Liver (tissue), 10 donors: ENCODE measurements at places on chromosomes 6 and 20. TPM values are rescaled to one million over a fixed set of nuclear protein-coding genes. Genes with fewer than 3 reads are reported as not detected.

Gene GINM1
- 21.1 TPM for polyA plus RNA-seq

- H3K27ac ChIP-seq = no peak overlapping the region
- no peaks in the 10 kb centered on the region for H3K36me3 ChIP-seq
- no peaks in the 10 kb centered on the region for H3K4me1 ChIP-seq
- DNase-seq = no peak
- H3K4me3 ChIP-seq = no peak overlapping the region
- no peaks in the 10 kb centered on the region for H3K27me3 ChIP-seq
Measured at GRCh38 chr6:69489970-69490369, 306.8 kb downstream of the LMBRD1 start.

DNA sequence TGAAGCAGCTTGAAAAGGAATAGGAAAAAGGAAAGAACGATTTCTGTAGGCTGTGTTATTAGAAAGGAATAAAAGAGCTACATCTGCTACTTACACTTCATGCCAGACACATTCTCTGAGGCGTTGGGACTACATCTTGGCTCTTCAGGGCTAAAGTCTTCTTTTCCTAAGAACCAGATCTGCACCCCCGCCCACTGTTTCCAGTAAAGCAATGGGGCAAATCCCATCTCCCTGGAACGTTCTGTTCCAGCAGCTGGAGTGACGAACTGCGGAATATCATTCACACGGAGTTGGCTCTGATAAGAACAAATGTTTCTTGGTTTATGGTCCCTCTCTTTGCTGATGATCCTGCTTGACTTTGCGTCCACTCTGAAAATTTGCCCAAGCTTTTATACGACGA, 26.9 kb downstream of the FAM50B start:
- no peak for DNase-seq
- no peak overlapping the region for H3K27ac ChIP-seq
- no peak overlapping the region for H3K4me3 ChIP-seq
- peaks cover 24% of the 10 kb centered on the region for H3K4me1 ChIP-seq
- H3K27me3 ChIP-seq = no peaks in the 10 kb centered on the region
- H3K36me3 ChIP-seq = no peaks in the 10 kb centered on the region

Gene CLDN20
- not detected for polyA plus RNA-seq

Gene PEDS1
- 10.7 TPM for polyA plus RNA-seq

- peaks cover 2% of the 10 kb centered on the region for H3K36me3 ChIP-seq
- no peak for DNase-seq
- H3K4me3 ChIP-seq = no peak overlapping the region
Measured at GRCh38 chr6:3429211-3429610, 27.6 kb downstream of the SLC22A23 start.

Gene LY6G6F
- polyA plus RNA-seq = not detected

DNA sequence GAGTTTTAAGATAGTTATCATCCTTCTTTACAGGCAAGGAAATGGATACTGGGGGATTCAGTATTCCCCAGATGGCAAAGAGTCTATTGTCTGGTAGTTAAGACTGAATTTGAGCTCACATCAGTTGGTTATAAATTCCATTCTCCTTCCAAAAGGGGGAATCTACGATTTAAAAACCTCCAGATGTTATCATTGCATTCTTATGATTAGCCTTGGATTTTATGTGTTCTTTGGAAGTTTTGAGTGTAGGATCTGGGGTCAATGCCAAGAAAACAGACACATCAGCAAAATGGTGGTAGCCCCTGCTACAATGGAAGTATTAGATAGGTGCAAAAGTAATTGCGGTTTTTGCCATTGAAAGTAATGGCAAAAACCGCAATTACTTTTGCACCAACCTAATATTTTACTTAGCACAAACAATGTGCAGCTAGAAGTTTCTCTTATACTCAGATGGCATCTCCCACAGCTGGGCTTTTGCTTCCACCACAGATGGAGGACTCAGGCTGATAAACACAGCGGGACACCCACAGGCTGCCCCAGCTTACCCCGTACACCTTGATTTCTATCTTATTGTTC, 168.2 kb upstream of the RIN2 start:
- peaks cover 3% of the 10 kb centered on the region for H3K27me3 ChIP-seq
- H3K4me3 ChIP-seq = no peak overlapping the region
- H3K36me3 ChIP-seq = no peaks in the 10 kb centered on the region
- no peak overlapping the region for H3K27ac ChIP-seq
- no peaks in the 10 kb centered on the region for H3K4me1 ChIP-seq
- no peak for DNase-seq

DNA sequence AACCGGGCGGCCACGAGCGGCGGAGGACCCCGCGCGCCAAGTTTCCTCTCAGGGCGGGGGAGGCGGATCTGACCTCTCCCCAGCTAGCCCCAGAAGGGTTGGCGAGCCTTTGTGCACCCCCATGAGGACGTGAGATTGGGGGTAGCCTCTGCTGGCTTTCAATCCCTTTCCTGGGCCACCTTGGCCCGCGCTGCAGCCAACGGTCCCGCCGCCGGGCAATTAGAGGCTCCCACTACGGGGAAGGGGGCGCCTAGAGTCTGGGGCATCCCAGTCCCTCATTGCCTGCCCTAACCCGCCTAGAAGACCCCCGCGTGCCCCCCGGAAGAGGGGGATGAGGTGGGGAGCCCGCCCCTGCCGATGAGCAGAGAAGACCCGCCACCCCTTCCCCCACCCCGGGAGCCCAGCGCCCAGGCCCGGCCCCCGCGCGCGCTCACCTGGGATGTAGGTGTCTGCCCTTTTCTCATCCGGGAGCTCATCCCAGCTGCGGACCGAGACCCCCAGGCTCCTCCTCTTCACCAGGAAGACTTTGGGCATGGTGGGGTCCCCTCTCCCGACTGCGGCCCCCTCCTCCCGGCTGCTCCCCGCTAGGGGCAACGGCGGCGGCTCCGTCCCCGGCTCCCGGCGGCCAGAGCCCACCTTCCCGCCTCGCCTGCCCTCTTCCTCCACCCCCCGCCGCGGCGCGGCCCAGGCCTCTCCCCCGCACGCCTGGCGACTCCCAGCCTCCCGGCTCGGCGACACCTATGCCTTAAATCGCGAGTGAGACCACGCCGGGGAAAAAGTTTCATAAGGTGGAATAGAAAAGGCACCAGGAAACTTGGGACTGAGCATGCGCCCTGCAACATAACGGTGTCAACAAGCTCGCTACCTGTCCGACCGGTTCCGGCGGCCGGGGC, at the start of gene OVOL2:
Gene OVOL2, minus strand, starts transcription at position 816 of the 893 bp plus-strand sequence. Its CDS starts 282 bp downstream, at position 534.
- peaks cover 16% of the 10 kb centered on the region for H3K4me1 ChIP-seq
- no peak for DNase-seq
- H3K4me3 ChIP-seq = no peak within 1 kb of the TSS
- no peak within 1 kb of the TSS for H3K27ac ChIP-seq
- H3K27me3 ChIP-seq = peaks cover 20% of the 10 kb centered on the region
- H3K36me3 ChIP-seq = no peaks in the 10 kb centered on the region

- H3K27me3 ChIP-seq = no peaks in the 10 kb centered on the region
- no peak overlapping the region for H3K4me3 ChIP-seq
- DNase-seq = no peak
- peaks cover 15% of the 10 kb centered on the region for H3K4me1 ChIP-seq
Measured at GRCh38 chr6:157830354-157831017, 7.4 kb downstream of the SNX9 start.

- H3K4me3 ChIP-seq = no peak overlapping the region
- H3K27me3 ChIP-seq = no peaks in the 10 kb centered on the region
- no peak overlapping the region for H3K27ac ChIP-seq
- no peak for DNase-seq
Measured at GRCh38 chr20:55782912-55783253, 222.4 kb downstream of the CBLN4 start.

GRCh38 chr20:11376998-11377397, 540.7 kb upstream of the BTBD3 start:
- no peak overlapping the region for H3K4me3 ChIP-seq
- no peaks in the 10 kb centered on the region for H3K36me3 ChIP-seq
- no peak overlapping the region for H3K27ac ChIP-seq
- peaks cover 3% of the 10 kb centered on the region for H3K27me3 ChIP-seq

Gene FLRT3
- 5.1 TPM for polyA plus RNA-seq

DNA sequence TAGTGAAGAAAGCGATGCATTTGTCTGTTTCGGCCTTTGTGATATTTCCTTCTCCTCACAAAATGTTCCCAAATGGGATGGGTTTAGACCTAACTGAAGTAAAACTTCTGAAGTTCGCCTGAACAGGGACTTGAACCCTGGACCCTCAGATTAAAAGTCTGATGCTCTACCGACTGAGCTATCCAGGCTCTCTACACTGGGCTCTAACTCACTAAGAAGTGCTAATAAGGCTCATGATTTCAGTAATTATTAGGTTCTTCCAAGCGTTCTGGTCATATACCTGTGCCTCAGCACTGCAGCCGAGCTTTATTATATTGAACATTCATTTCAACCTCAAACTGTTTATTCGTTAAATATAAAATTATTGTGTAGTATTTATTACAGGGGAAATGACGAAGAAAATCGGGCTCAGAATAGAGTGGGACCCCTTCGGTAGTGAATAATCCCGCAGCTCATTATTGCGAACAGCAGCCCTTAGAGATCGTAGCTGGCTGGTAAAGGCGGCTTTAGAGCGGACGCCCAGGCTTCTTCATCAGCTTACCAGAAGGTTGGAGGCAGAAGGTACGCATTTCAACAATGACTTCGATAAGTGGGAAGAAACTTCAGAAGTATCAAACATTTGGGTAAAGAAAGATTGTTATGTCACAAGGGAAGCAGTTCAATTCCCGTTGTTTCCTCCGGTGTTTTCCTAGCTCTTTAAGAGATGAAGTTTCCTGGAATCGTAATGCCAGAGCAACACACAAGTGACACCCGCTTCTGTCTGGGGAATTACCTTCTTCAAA, 119.0 kb upstream of the ZNF184 start:
- no peaks in the 10 kb centered on the region for H3K36me3 ChIP-seq
- H3K27me3 ChIP-seq = peaks cover 15% of the 10 kb centered on the region
- no peaks in the 10 kb centered on the region for H3K4me1 ChIP-seq
- H3K4me3 ChIP-seq = no peak overlapping the region
- H3K27ac ChIP-seq = no peak overlapping the region

Gene SLC26A8
- polyA plus RNA-seq = 0.03 TPM

DNA sequence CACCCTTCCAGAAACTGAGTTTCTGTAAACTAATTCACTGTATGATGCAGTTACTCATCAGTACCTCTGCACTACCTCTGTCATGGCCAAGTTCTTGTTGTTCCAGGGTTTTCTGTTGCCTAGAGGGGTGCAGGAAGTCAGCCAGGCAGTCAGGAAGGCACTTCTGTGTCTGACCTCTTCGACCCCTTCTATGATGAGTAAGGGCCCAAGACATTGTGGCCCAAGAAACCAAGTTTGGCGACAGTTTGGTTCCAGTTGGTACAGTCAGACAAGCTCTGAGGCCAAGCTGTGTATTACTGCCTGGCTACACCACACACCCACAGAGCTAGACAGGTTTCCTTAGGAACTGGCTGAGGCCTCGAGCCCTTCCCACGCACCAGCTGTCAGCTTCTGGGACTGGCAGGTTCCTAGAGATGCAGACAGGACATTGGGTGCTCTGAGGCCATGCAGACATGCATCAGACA, 41.2 kb downstream of the TRAF3IP2 start:
- H3K36me3 ChIP-seq = peaks cover 13% of the 10 kb centered on the region
- peaks cover 10% of the 10 kb centered on the region for H3K4me1 ChIP-seq
- no peak overlapping the region for H3K27ac ChIP-seq

- H3K4me3 ChIP-seq = no peak overlapping the region
- no peaks in the 10 kb centered on the region for H3K27me3 ChIP-seq
Measured at GRCh38 chr6:137819740-137820139, 47.3 kb upstream of the TNFAIP3 start.

Gene RTEL1
- 3.7 TPM for polyA plus RNA-seq

- H3K36me3 ChIP-seq = no peaks in the 10 kb centered on the region
- no peaks in the 10 kb centered on the region for H3K4me1 ChIP-seq
- H3K4me3 ChIP-seq = no peak overlapping the region
- H3K27me3 ChIP-seq = no peaks in the 10 kb centered on the region
- DNase-seq = no peak
- no peak overlapping the region for H3K27ac ChIP-seq
Measured at GRCh38 chr20:63326314-63327230, 33.6 kb downstream of the COL20A1 start.

DNA sequence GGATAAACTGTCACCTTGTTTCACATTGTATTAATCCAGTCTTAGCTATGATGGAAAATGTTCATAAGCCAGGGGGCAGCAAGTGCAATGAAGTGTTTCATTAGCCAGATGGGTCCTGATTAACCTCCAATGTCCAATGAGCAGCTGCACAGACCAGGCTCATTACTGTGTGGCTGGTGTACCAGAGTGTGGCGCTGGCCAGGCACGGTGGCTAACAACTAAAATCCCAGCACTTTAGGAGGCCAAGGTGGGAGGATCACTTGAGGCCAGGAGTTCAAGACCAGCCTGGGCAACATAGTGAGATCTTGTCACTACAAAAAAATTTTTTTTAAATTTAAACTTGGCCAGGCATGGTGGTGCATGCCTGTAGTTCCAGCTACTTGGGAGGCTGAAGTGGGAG, 201.7 kb upstream of the FOXQ1 start:
- no peaks in the 10 kb centered on the region for H3K4me1 ChIP-seq
- no peak for DNase-seq
- H3K4me3 ChIP-seq = no peak overlapping the region
- no peak overlapping the region for H3K27ac ChIP-seq
- H3K27me3 ChIP-seq = no peaks in the 10 kb centered on the region

DNA sequence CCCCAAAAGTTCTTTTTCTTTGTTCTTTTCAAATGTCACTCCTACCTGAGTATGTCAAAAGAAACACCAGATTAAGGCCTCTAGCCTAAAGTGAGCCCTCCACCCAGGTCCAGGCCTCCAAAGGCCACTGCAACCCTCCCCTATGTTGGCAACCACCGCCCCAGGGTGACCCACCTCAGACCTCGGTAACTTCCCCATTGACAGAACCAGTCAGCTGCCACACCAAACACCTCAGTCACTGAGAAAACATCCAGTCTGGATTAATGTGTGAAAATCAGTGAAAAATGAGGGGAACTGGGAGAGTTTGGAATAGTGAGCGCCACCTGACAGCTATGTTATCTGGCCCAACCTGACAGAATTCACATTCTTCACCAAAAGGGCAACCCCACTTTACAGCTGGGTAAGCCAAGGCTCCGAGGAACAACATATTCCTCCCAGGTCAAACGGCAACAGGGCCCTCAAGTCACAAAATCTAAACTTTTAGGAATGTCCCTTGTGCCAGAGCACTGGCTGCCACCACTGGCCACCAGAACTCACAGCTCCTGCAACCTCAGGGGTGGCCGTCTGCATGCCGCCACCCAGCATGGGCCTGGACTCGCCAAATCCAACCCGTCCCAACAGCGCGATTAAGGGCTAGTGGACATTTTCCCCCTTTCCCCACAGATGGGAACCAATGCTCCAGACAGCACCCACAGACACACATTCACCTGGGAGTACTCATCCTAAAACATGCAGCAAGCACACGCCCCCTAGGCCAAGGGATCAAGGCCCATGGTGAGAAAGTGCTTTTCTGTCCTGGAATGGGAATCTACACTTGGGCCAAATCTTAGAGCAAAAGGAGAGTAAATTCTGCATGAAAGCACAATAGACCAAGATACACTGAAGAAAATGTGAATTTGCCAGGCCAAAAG, 4.8 kb downstream of the TAF4 start:
- H3K4me1 ChIP-seq = peaks cover 11% of the 10 kb centered on the region
- H3K36me3 ChIP-seq = no peaks in the 10 kb centered on the region

GRCh38 chr6:134182528-134182927, 130.1 kb upstream of the SLC2A12 start:
- no peaks in the 10 kb centered on the region for H3K27me3 ChIP-seq
- H3K27ac ChIP-seq = no peak overlapping the region
- no peak overlapping the region for H3K4me3 ChIP-seq
- no peak for DNase-seq
- H3K4me1 ChIP-seq = peaks cover 9% of the 10 kb centered on the region
- no peaks in the 10 kb centered on the region for H3K36me3 ChIP-seq

GRCh38 chr20:63782051-63782471, 42.5 kb downstream of the SLC2A4RG start:
- H3K36me3 ChIP-seq = no peaks in the 10 kb centered on the region
- H3K27ac ChIP-seq = no peak overlapping the region
- no peak for DNase-seq
- H3K27me3 ChIP-seq = no peaks in the 10 kb centered on the region
- H3K4me1 ChIP-seq = peaks cover 3% of the 10 kb centered on the region
